ENCODE measurements at places on chromosomes 13 and 19.
A peak's percentile ranks its signal among the peaks of the same experiment; 100 is the strongest.

- no peak for DNase-seq
Measured at GRCh38 chr13:113734826-113735125, 24.2 kb upstream of the TMEM255B start.

DNA sequence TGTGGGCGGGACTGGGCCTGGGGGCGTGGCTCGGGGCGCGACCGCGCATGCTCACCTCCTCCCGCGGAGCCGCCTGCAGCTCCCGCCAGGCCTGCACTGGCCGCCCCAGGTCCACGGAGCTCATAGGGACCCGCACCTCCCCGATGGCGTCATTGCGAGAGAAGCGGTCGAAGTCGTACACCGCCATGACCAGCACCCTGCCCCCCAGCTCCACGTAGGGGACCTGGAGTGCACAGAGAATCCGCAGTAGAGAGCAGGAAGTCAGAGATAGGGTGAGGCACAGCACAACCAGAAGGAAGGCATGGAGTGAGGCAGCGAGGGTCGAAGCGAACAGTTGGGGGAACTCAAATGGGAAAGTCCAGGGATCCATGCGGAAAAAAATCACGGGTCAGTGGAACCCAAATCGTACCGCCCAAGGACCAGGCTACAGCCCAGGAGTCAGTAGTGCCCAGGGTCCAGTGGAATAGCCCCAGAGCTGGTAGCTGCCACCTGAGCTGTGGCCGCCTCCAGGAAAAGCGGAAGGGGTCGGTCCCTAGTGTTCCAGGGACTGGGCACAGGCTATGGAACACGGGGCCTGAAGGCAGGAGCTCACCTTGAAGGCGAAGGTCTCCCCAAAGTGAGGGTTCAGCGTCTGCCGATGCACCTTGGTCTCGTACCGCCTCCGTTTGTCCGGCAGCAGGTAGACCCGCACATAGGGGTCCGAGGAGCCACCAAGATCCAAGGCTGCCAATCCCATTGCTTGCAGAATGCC, 4.8 kb downstream of the SYT5 start:
- DNase-seq = no peak

DNA sequence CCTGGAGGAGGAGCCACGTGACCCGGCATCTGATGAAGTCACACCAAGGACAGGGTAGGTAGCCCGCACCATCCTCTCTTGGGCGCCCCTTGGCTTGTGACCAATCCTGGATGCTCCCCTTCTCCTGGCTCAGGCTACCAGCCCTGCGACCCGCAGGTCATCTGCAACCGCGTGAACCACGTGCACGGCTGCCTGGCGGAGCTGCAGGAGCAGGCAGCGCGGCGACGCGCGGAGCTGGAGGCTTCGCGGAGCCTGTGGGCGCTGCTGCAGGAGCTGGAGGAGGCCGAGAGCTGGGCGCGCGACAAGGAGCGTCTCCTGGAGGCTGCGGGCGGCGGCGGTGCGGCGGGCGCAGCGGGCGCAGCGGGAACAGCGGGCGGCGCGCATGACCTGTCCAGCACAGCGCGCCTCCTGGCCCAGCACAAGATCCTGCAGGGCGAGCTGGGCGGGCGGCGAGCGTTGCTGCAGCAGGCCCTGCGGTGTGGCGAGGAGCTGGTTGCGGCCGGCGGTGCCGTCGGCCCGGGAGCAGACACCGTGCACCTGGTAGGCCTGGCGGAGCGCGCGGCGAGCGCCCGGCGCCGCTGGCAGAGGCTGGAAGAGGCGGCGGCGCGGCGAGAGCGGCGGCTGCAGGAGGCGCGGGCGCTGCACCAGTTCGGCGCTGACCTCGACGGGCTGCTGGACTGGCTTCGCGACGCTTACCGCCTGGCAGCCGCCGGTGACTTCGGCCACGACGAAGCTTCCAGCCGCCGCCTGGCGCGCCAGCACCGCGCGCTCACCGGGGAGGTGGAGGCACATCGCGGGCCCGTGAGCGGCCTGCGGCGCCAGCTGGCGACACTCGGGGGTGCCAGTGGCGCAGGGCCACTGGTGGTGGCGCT, 45.9 kb downstream of the SPTBN4 start:
- peak; percentile 50 for DNase-seq

DNA sequence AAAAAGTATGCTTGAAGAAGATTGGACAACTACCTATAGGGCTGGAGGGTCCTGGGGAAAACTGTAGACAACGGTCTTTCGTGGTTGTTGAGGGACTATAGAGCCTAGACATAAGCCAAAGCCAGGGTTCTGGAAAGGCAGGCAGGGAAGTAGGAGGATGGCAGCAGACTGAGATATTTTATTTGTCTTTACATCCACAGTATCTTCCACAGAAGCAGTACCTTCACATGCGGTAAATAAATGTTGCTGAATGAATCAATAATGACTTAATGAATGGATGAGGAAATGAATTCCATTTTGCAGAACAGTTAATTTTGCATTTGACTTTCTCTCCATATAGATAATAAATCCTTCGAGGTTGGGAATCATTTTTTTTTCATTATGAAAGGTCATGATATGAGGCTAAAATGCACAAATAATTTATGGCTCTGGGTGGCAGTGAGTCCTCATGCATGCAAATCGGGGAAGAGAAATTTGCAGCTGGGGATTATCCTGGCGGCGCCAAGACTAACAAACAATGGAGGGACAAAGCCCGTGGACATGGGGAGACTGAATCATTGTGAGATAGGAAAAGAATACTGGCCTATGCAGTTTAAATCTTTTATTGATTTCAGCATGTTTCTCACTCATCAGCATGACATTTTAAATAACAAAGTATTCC, 102.0 kb downstream of the ERCC5 start:
- DNase-seq = peak; percentile 12

- no peak for DNase-seq
Measured at GRCh38 chr13:41244556-41244955, 18.8 kb downstream of the MTRF1 start.

DNA sequence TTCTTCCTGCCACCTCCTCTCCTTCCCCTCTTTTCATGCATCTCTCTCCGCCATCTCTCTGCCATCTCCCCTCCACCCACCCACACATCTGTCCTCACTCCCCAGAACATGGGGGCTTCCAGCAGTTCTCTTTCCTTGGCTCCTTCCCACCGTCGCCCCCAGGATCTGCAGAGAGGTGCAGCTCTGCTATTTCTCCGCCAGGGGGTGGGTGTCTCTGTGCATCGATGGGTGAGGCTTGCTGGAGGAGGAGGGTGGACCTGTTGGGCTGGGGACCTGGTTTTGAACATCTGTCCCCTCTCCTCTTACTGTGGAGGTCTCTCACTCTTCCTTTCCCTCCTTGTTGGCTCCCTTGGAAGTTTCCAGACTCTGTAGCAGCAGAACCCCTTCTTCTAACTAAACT, 51.7 kb downstream of the MYH14 start:
- no peak for DNase-seq

DNA sequence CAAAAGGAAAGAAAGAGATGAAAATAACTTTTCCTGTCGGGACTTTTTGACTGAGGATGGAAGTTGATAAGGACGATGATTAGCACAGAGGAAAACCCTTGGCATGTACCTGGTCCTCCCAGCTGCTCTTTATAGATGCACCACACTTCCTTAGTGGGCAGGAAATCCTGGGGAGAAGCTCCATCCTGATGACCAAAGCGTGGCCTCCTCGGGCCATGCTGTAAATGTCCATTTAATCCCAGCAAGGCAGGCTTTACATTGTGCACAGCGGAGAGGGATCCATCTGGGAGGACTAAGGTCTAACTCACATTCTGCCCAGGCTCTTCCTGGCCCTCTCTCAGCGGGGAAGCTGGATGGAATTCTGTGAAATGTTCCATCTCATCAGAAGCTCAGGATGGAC, 113.5 kb downstream of the COL4A2 start:
- DNase-seq = no peak

DNA sequence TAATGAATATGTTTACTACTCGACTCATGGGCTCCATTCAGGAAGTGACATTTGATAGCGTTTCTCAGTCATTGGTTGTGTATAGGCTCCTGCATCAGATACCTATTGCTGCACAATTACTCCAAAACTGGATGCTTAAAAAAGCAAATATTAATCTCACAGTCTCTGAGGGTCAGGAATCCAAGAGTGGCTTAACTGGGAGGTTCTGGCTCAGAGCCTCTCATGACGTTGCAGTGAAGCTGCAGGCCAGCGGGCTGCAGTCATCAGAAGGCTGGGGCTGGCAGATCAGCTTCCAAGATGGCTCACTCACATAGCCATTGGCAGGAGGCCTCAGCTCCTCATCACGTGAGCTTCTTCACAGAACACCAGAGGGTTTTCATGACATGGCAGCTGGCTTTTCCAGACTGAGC, 525.1 kb upstream of the NBEA start:
- no peak for DNase-seq

DNA sequence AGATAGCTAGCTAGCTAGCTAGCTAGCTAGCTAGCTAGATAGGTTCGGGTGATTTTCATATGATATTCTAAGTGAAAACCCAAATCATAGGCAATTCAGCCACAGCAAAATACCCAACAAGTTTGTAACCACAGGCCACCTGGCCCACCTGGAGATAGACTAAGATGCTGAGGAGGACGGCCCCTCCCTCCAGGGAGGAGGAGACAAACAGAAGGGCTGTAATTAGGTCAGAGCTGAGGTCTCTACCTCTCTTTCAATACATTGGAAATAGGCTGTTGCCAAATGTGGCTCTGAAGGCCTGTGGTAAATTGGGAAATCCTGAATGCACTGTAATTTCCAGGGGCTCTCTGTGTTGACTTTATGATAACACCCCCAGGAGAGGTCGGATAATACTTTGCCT, 382.2 kb downstream of the FGF9 start:
- DNase-seq = no peak

- no peak for DNase-seq
Measured at GRCh38 chr13:50283017-50283416, 267.8 kb downstream of the KCNRG start.

DNA sequence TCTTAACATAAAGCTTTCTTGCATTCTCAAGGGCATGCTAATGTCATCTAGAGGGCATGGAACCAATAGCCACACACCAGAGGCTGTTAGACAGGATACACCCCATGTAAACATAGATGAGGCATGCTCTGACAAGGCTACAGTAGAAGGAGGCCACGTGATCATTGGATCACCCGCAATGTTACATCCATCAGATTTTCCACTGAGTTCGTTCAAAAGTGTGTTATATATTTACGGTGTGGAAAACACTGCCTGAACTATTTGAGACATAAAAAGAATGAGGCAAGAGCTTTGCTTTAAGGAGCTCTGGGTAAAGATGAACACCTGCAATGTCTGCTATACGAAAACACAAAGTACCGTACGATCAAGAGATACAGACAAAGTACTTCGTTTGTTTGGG, 817.5 kb upstream of the SLC10A2 start:
- no peak for DNase-seq

GRCh38 chr19:56270676-56271075, 1.9 kb upstream of the EDDM13 start:
- DNase-seq = no peak

GRCh38 chr19:681029-682019, 5.1 kb downstream of the FSTL3 start:
- no peak for DNase-seq

- DNase-seq = no peak
Measured at GRCh38 chr13:99648066-99648665, 146.9 kb downstream of the TM9SF2 start.

DNA sequence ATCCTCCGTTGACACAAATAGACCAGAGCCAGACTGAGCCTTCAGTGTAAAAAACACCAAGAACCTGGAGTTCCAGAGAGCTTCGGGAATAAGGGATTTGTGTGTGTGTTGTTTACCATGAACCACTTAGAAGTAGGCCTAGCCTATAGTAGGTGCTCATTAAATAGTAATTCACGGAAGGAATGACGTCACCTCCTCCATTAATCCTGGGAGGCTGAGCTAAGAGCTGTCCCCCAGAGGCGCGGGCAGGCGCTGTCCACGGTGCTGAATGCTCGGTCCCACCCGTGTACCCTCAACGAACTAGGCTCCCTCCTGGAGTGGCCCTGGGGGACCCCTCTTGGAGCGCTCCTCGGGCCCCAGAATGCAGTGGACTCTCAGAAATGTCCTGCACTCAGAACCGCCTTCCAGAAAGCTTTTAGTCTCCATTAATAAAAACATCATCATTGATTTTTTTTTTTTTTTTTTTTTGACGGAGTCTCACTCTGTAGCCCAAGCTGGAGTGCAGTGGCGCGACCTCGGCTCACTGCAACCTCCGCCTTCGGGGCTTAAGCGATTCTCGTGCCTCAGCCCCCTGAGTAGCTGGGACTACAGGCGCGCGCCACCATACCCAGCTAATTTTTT, 6.5 kb downstream of the UNC13A start:
- DNase-seq = no peak

GRCh38 chr19:43720936-43721335, 5.1 kb downstream of the IRGC start:
- no peak for DNase-seq

DNA sequence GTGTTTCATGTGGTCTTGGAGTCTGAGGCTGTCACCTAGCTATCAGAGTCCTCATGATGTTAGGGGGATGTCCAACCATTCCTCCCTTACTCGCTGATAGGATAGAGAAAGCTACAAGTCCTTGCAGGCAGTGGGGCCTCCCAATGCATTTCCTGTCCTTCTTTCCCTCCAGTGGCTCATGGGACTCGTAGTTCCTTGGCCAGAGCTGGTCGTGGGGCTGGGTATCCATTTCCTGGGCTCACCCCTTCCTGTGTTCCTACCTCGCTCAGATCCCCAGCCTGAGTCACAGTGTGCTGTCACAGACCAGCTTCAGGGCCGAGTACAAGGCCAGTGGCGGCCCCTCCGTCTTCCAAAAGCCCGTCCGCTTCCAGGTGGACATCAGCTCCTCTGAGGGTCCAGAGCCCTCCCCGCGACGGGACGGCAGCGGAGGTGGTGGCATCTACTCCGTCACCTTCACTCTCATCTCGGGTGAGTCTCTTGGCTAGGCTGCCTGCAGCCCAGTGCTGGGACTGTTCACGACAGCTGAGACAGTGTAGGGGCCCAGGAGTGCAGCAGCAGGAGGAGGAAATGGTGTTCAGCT, 19.1 kb downstream of the TMEM150B start:
- no peak for DNase-seq

DNA sequence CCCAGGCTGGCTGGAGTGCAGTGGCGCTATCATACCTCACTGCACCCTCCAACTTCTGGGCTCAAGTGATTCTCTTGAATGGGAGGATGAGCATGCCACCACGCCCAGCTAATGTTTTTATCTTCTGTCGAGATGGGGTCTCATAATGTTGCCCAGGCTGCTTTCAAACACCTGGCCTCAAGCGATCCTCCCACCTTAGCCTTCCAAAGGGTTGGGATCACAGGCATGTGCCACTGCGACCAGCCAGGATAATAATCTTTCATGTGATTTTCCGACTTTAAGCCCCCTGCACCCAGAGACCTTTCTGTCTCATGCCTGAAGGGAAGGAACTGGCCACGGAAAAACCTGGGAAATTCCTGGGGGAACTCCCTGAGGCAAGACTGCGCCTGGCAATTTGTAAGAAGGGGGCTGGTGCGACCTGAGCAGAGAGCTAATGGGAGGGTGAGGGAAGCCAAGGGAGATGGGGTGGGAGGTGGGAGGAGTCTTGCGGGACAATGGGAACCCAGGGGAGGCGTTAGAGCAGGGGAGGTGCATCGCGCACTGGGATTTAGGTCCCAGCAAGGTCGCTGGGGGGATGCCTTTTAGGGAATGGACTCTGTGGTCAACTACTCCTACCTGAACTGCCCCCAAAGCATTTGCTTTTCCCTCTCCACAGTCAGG, 1.2 kb upstream of the CCDC124 start:
- DNase-seq = peak; percentile 42
